ENCODE measurements at places on chromosomes 4 and X.
A peak's percentile ranks its signal among the peaks of the same experiment; 100 is the strongest.

DNA sequence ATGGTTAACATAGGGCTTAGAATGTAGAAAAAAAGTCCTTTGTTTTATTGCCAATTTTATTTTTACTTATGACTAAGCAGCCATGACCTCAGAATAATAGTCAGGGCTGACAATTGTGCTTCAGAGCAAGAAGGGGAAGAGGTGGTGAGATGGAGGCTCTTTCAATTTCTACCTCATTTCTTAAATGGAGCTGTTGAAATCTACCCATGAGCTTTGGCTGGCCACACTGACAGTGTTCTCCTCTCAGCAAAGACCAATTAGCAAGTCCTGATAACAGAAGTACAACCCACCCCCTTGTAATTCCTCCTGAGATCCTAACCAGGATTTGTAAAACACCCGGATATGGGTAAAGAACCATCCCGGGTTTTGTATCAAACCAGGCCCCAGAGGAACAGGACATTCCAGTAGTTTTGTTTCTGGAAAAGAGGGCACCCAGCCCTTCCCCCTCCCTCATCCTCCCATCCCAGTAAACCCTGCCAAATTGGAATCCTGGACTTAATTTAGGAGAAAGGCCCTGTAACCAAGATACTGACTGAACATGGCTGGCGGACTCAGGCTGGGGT, at the start of gene HEPH:
Gene HEPH, plus strand, starts transcription at position 399 of the 563 bp plus-strand sequence. CDS start 6,324 bp downstream, outside the sequence.
- peak; percentile 72 for DNase-seq

DNA sequence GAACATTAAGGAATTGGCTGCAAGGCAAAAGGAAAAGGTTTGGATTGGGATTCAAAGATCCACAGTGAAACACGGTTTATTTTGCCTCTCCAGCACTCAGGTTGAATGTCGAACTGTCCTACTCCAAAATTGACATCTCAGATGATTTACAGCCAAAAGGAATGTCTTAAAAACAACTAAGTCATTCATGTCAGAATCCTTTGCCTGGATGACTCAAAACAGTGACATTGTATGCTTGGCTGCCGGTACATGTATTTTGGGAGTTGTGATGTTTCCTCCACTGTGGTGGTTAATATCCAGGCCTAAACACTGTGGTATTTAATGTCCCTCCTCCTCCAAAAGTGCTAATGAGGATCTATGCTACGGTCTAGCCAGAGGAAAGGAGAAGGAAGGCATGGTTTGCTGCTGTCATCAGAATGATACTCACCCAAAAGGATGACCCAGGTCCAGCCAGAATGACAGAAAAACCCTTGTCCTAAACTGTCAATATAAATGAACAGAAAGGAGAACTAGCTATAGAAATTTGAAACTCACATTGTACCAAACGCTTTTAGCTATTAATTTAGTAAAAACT, 20.9 kb downstream of the PGM2 start:
- no peak for DNase-seq

DNA sequence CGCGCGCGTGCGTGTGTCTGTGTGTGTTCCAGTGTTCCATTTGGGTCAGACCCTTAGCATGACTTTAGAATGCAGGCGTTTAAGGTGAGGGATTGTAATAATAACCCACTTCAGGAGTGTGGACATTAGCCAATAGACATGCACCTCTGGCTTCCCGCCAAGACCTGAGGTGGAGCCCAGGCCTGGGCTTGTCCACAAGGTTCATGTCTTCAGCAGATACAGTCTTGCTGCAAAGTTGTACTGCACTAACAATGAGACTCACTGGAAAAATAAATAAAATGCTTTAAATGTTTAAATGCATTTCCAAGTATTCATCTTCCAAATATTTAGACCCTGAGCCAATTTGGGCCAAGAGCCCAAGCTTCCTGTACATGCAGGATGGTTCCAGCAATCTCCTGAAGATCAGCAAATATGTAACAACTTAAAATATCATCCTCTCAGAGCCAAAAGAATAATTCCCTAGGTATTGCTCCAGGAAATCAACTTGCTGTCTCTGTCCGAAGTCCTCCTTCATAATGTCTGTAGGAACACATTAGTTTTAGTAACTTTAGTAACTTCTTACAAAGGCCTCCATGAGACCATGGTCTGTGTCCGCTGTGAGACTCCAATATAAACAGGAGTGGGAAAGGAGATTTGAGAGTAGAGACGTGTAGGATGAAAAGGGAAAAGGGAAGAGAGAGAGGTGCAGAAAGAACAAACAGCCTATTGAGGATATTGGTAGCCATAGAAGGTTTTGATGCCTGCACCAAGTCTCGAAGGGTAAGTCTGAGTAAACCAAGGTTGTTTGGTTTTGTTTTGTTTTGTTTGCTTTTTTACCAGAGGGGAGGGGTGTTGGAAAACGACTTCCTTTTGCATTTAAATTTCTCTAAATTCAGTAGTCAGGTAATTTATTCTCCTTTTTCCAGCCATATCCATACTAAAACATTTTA, 98.5 kb upstream of the KLF3 start:
- DNase-seq: no peak

- no peak for DNase-seq
Observed at GRCh38 chrX:154727871-154728270, 23.0 kb downstream of the GAB3 start.

- no peak for DNase-seq
Observed at GRCh38 chrX:19179389-19179788, 57.1 kb upstream of the ADGRG2 start.

- DNase-seq: no peak
Observed at GRCh38 chr4:154998284-154998683, 210.2 kb upstream of the NPY2R start.

DNA sequence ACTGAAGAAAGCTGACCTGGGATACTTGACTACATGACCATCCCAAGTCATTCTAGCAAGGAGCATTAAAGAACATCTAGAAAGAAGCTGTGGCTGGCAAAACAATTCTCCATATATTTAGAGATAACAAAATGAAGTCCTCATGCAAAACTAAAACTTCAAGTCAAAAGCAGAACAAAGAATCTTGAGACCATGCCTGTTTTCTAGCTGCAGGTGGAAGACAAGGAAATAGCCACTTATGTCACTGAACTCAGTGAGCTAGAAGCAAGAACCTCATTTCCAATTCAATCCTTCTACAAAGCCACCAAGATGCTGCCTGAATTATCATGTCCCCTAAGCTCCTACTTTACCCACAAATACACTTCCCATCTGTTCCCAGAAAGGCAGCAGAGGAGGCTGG, 13.8 kb downstream of the USP46 start:
- DNase-seq: no peak

GRCh38 chr4:140331876-140332275, 41.6 kb upstream of the SCOC start:
- no peak for DNase-seq

DNA sequence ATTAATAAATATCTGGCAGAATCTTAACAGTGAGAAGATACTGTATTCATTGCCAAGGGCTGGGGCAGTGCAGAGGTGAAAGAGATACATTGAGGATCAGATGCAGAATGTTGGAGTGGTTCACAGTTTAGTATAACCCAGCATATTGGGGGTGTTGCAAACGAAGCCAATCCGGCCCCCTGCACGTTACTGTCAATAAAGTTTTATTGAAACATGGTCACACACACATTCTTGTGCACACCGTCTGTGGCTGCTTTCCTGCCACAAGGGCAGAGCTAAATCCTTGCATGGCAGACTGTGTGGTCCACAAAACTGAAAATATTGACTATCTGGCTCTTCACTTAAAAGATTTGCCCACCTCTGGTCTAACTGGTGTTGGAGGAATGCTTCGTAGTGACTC, 119.7 kb downstream of the SHOX start:
- DNase-seq: no peak

DNA sequence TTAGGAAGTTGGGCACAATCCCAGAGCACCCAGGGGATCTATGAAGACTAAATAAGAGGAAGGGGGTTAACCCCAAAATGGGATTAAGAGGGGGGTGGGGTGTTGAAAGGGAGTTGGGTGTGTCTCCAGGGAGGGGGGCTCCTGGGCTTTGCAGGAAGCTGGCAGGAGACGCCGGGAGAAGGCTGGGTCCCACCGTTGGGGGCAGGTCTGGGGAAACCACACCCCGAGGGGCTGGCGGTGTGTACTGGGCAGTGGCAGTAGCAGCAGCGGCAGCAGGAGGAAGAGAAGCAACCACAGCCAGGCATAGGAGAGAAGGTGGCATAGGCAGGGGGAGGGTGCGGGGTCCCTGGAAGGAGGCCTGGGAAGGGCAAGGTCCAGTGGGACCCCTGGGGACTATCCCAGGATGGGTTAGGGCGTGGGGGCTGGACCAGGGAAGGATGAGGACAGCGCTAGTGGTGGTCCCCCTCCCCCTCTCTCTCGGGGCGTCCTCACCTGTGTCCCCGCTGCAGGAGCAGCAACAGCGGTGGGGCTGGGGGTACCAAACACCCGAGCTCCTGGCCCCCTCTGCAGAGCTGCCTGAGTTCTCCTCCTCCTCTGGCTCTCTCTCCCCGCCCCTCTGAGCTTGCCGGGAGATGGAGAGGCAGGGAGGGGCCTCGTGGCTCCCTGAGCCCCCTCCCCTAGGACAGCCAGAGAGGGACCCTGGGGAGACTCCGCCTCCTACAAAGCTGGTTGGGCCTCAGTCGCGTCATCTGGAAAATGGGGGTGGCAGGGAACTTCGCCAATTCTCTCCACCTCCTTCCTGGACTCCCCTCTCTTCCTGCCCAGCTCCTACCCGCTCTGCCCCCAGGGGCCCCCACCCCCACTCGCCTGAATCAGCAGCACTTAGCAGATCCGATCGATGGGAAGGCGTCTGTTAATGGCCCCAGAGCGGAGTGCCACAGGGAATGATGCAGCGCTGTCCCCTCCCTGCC, at the start of gene KCND1:
Gene KCND1, minus strand, starts transcription at position 596 of the 971 bp plus-strand sequence. CDS start 1,573 bp downstream, outside the sequence.
- DNase-seq: peak; percentile 85

DNA sequence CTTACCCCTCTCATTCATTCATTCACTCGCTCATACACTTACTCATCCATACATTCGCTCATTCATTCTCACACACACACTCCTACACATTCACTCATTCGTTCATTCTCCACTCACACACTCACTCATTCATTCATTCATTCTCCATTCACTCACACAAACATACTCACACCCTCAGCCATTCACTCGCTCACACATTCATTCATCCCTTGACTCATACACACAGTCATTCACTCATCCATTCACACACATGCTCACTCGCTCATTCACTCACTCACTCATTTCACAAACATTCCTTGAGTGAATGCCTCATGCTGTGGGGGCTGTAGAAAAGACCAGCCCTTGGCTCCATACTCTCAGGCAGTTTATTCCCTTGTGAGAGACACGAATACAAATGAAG, 151.1 kb upstream of the MAMLD1 start:
- DNase-seq: no peak

GRCh38 chrX:43148305-43148704, 370.3 kb upstream of the PPP1R2C start:
- no peak for DNase-seq

DNA sequence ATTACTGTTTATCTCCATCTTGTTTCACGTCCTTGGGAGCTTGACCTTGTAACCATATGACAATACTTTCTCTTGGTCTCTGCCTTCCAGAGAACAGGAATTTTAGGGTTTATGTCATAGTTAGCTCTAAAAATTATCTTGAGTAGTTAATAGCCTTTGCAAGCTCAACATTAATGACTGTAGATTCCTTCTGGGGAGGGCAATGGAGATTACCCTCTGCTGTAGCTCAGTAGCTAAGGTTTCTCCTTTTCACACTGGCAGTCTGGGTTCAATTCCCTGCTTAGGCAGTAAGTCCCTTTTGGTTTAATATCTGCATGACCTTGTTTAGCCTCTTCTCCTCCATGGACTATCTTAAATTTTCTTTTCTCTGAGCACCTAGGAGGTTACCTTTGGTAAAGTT, 181.7 kb upstream of the GPR101 start:
- no peak for DNase-seq

GRCh38 chr4:115711575-115711974, 598.2 kb upstream of the NDST4 start:
- DNase-seq: peak; percentile 4

DNA sequence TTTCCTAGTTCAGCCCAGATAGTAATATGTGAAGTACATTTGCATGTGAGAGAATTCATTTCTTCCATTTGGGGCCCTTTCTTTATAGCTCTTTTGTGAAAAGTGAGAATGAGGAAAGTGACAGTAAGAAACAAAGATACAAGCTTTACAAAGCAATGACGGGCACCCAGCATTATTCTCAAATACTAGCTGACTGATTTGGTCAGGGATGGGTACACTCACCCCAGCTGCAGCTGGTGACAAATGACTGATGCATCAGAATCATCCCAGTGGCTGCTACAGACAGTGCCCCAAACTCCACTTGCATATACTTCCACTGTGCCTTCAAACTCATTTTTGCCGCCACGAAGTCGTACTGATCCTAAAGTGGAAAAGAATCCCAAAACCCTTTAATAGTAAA, 14.8 kb downstream of the PRSS12 start:
- DNase-seq: no peak

DNA sequence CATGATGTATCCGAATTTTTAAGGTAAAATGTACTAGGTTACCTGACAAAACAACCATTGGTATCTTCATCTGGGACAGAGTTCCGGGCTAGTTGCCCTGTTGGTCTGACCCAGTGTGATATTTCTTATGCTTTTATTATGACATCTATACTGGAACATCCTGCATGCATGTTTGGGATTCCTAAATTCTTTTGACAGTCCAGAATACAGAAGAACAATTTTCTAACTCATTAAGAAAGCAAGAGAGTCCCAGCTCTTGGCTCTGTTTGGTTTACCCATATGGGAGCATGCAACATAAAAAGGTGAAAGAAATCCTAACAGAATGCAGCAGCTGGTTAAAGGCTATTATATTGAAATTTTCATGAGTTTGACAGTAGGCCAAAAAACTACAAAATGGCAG, 247.7 kb upstream of the FTHL17 start:
- no peak for DNase-seq

- no peak for DNase-seq
Observed at GRCh38 chrX:805103-805670, 174.6 kb downstream of the SHOX start.

DNA sequence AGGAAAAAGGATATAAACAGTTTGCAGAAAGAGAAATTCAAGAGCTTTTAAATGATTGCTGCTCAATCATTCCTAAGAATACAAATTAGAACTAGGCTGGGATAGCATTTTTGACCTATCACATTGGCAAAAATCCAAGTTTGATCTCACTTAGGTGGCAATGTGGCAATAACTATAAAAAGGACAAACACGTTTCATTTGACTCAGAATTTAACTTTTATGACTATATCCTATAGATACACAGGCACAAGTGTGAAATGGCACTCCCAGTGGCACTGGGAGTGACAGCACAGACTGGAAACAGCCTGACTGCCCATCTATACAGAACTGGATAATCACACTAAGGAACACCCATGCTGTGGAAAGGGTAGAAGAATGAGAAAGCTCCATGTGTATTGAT, 11.1 kb downstream of the CENPU start:
- DNase-seq: no peak

DNA sequence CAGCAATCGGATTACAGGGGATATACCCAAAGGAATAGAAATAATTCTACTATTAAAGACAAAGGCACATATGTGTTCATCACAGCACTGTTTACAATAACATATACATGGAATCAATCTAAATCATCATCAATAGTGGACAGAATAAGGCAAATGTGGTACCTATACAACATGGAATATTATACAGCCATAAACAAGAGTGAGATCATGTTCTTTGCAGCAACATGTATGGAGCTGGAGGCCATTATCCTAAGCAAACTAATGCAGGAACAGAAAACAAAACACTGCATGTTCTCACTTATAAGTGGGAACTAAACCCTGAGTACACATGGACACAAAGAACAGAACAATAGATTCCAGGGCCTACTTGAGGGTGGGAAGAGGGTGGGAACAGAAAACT, 163.2 kb downstream of the CFAP299 start:
- DNase-seq: no peak

GRCh38 chr4:109754093-109754857, 24.4 kb upstream of the PLA2G12A start:
- DNase-seq: peak; percentile 21

GRCh38 chr4:1288786-1289185, 905 bp upstream of the MAEA start:
- no peak for DNase-seq
